ENCODE measurements at places on chromosomes 12 and 14.

- DNase-seq: peak; percentile 86
These were observed 14.0 kb upstream of the RACGAP1 start for GRCh38 chr12:50039151-50039835.

- DNase-seq: no peak
These were observed 68.5 kb downstream of the FBXO34 start for GRCh38 chr14:55339770-55340169.

DNA sequence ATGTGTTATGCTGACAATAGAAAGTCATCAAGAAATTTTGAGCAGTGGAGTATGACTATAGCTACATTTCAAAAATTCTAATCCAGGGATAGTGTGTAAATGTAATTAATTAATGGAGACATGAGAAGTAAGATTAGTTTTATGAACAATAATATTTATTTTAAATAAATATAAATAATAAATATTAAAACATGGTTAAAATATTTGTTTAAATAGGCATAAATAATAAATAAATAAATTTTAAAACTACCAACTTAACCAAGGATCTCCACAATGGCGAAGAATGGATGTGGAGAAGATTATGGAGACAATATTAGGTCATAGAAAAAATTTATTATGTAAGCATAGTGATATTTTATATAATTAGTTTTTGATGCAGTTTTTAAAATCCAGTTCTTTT is 588.2 kb upstream of the NOVA1 start:
- no peak for DNase-seq

DNA sequence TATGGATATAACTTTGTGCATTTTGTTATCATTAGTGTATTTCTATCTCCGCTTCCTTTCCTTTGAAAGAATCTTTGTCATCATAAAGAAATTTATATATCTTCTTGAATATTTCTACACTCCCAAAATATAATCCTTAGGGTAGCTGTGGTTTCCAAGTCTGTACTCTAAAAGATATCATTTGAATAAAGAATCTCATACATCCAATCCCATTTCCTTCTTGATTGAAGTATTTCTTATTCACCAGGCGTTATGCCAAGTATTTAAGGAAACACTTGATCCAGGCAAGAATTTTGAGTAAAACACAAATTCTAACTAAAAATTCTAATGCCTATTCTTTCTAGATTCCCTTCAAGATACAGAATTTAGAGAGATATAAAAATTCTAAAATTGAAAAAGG is 821.8 kb downstream of the GALC start:
- DNase-seq: no peak

DNA sequence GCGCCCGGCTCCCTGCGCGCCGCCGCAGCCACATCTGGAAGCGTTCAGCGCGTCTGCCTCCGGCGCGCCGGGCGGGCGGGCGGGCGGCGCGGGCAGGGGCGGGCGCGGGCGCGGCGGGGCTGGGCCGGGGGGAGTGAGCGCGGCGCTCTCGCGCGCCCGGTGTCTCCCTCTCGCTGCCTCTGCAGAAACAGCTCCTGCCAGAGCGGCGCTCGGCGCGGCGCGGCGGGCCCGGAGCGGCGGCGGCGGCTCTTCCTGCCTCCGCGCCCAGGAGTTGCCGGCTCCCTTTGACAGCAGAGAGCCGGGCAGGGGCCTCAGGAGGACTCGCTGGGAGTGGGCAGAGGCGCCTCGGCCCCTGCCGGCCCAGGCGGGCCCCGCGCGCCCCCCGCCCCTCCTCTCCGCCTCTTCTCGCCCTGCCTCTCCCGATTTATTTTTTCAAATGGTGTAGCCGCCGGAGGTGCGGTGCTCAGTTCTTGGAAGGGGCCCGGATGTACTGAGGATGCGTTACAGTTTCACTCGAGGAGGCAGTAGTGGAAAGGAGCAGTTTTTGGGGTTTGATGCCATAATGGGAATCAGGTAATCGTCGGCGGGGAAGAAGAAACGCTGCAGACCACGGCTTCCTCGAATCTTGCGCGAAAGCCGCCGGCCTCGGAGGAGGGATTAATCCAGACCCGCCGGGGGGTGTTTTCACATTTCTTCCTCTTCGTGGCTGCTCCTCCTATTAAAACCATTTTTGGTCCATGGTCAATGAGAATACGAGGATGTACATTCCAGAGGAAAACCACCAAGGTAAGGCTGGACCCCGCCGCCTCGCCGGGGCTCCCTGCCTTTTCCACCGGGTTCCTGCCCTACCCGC is at the start of gene CACNA1C:
CACNA1C (plus strand) TSS at position 162 of the 853 bp plus-strand sequence; CDS start at position 738, 576 bp downstream.
- peak; percentile 64 for DNase-seq

GRCh38 chr14:82239223-82239622 is 705.6 kb upstream of the SEL1L start:
- no peak for DNase-seq

DNA sequence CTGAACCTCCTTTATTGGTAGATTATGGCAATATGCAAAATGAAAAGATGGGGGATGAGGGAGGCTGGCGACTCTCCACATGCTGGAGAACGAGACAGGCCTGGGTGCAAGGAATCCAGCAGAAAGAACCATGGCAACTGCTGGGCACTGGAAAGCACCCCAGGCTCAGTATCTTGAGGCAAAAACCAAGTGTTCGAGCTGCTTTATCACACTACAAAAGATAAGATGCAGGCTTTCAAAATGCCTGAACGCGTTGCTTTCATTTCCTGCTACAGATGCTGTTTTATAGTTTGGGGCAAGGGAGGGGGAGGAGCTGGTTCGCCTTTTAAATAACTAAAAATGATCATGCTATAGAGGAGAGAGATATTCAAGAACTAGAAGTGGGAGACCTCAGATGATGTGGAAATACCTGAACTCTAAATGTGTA is 38.9 kb downstream of the NIN start:
- DNase-seq: no peak

DNA sequence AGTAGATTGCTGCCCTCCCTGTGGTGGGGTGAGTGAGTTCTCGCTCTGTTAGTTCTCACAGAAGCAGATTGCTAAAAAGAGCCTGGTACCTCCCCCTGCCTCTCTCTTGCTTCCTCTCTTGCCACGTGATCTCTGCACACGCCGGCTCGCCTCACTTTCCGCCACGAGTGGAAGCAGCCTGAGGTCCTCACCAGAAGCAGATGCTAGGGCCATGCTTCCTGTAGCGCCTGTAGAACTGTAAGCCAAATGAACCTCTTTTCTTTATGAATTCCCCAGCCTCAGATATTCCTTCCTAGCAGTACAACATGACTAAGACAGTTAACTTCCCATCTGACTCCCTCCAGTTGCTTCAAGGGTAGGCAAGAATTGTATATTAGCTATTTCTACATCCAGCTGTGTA is 76.2 kb downstream of the ETV6 start:
- no peak for DNase-seq

DNA sequence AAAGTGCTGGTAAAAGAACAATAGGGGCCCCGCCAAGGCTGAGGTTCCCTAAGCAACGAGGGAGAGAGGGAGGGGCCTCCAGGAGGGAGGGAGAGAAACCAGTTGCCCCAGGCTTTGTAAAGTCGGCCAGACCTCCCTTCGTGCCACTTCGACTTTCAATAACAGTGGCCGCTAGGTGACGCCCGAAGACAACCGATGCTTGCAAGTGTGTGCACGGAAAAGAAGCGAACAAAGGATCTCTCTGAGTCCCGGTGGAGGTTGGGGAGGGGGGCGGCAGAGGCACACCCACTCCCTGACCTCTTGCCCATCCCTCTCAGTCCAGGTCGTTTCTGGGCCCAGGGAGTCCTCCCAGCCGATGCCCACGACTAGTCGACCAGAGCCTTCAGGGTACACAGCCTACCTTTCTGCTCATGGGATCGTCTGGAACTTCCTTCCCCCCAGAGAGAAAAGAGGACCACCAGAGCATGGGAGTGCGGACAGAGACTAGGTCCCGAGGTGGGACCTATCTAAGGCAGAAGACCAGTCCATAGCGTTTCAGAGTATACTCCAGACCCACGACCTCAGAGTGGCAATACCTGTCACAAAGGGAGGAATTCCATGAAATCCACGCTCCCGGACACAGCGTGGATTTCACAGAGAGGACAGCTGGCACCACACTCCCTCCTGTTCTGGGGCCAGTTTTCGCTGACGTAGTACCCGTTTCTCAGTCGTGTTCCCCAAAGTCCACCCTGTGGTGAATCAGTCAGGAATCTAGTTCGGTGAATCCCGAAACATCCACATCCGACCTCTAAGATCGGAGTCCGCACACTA is 262.7 kb upstream of the ALG10B start:
- no peak for DNase-seq

GRCh38 chr12:108691998-108692808 is 39.1 kb downstream of the CORO1C start:
- peak; percentile 16 for DNase-seq

DNA sequence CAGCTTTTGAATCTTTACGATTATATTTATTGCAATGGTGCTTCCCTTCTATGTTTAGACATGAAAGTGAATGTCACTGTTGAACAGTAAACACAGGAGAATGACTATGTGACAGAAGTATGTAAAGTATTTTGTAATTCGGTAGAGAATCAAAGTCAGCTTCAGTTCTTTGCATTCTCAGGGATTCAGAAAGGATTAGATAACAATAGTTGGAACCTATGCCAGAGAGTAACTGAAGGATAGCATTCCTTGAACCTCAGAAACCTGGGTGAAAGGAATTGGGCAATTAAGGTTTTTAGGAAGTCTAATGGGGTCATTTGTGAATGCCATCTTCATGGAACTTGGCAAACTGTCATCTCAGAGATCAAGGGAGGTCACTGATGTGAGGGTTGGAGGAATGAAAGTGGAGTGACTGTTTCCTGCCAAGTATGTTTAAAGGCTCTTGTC is 305.3 kb upstream of the DDHD1 start:
- no peak for DNase-seq

DNA sequence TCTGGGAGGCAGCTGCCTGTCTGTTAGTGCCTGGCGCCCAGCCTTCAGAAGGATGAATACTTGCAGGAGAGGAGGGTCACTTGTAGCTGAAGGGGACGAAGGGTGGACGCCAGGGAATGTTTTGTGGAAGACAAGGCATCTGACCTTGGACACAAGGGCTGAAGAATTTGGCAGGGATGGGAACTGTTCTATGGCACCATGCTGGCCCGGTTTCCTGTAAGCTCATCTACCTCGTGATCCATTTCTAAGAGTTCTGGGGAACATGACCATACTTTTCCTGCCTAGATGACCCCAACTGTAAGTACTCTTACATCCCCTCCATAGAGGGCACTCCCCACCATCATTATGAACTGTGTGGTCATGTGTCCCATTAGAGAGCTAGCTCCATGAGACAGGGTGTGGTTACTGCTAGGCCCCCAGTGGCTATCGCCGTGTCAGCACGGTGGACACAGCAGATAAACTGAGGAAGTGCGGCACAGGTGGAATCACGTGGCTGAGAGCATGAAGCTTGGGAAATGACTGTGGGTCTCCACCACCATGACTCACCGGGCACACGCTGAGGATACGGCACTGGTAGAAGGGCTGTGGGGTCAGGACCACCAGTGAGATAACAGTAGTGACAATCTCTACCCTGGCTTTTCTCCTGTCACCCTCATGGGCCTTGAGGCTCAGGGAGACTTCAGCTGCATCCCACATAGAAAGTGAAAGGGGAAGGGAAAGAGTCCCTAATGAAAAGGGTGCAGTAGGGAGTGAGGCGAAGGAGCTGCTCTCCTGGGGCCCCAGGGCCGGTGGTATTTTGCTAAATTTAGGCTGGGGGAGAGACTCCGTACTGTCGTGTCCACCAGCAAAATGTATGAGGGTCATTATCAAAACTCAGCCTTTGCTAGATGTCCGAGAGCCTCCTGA is 252.6 kb downstream of the FOXN3 start:
- DNase-seq: no peak

- no peak for DNase-seq
These were observed 42.5 kb upstream of the CATSPERB start for GRCh38 chr14:91774140-91775096.

- no peak for DNase-seq
These were observed 30.7 kb upstream of the PWP1 start for GRCh38 chr12:107654873-107655272.

DNA sequence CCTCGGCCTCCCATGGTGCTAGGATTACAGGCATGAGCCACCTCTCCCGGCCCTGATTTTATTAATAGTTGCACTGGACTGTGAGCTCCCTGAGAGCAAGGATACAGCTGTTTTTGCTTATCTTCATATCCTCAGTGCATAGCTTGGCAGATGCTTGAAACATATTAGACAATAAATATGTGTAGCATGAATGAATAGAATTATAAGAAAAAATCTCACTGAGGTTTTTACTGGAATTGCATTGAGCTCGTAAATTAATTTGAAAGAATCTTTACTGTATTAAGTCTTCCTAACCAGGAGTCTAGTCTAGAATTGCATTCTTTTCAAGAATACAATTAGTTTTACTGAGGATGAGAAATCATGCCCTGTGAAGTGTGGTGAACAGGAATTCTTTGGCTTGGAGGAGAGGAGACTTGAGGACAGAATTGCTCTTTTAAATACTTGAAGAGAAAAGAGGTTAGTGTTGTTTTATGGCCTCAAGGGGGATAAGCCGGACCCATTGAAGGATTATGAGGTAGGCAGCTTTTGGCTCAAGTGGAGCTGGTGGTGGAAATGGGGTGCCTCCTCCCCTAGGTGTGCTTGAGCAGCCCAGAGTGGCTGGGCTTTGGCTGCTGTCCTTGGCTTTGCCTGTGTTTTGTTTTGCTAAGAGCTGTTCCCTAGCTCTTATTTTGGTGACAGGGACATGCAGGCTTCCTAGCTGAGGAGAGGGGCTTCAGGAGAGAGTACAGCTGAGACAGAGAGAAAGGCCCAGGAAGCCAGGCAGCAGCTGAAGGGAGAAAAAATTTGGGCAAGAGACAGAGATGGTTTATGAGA is 34.0 kb downstream of the PLEKHD1 start:
- no peak for DNase-seq

- no peak for DNase-seq
These were observed 1.4 kb downstream of the NFYB start for GRCh38 chr12:104136577-104136976.

DNA sequence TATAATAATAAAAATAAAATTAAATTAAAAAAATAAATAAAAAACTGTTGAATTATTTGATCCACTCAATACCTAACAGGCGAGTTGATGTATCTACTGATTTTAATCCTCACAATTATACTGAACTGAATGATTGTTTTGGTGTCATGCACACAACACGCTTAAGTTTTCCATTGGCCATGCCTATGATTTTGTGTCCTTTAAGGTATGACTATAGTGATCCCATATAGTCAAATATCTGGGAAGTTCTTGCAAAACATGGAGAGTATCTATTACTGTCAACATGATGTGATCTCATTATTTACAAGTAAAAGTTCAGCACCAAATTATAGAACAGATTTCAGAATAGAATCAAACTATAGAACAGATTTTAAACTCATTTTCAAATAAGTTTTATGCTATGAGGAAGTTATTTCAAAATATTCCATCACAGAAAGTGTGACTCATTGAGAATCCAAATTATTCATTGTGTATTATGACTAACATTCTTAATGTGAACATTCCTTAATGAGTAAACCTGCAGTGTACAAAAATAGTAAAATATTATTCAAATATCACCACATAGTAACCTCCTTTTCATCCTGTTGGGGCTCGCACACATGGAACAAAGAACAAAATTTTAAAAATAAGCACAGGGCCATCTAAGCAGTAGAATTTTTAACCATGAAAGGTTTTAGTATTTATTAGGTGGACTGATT is 190.4 kb downstream of the SLC25A21 start:
- DNase-seq: no peak

- DNase-seq: no peak
These were observed 65.0 kb downstream of the PITPNM2 start for GRCh38 chr12:123085730-123086487.
